ENCODE measurements at places on chromosomes 7 and 10.

DNA sequence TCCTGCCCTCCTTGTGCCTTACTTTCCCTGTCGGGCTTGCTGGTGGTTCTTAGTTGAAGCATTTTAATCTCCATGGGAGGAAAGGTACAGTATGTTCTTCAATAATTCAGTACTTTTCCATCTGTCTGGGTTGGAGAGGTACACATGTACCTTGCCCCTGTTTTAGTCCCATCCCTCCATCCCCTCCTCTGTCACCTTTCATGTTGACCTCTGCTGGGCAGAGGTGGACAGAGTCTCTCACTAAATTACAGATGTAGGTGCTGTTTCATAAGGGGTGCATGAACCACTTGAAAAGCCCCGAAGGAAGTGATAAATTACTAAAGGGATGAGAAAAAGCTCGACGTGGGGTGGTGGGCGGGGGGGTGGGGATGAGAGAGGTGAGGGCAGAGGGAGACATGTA, 5.4 kb downstream of the AGFG2 start:
- DNase-seq: no peak

DNA sequence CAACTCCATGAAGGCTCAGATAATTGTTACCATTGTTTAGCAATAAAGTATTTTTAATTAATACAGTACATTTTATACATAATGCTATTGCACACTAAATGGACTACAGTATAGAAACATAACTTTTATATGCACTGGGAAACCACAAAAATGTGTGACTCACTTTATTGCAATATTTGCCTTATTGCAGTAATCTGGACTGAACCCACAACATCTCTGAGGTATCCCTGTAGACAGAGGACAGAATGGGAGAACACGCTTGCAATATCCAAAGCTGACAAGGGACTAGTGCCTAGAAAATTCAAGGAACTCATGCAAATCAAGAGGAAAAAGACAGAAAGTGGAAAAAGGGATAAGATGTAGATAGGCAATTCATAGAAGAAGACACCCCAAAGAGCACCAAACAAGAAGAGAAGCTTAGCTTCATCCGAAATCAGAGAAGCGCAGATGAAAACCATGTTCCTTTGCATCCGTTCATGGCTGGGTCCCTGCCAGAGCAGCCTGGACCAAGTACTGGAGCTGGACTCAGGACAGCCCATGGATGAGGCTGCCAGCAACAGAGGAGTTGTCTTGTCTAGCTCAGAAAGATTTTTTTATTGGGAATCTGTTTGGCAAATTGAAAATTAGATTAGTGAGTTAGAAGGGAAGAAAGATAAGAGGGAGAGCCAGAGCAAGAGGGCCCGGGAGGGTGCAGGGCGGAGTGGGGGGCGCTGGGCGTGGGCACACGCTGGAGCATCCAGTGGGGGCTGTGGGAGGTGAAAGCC, 16.0 kb upstream of the GALNTL5 start:
- DNase-seq: peak; percentile 60

DNA sequence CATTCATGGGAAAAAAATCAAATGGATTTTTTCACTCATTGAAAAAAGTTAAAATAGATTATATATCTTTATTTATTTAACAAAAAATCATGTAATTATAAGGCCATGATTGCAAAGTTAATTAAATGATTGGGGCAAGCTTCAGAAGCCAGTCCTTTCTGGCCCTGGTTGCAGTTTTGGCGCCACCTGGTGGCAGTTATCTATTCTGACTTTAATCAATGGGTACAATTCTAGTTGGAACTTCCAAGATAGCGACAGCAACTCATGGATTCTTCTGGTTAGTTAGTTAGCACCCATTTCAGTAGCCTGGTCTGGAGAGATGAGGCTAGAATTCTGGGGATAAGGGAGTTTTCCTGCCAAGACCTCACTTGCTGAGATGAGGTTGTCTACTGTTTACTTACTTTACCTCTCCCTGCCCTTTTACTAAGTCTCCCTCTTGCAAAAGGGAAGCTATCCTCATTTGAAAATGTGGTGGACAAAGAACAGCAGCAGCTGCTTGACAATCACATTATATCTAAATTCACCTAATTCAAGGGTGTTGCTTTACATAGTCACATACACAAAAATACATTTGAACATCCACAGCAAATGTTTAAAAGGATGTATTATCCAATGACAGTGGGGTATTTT, 42.3 kb downstream of the NOC3L start:
- DNase-seq: peak; percentile 69

DNA sequence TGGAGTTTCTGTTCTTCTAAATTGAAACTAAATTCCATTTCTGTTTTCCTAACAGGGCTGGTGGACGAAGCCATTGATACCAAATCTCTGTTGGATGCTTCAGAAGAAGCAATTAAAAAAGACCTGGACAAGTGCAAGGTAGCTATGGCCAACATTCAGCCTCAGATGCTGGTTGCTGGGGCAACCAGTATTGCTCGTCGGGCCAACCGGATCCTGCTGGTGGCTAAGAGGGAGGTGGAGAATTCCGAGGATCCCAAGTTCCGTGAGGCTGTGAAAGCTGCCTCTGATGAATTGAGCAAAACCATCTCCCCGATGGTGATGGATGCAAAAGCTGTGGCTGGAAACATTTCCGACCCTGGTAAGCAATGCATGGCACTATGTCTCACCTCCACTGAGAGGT, 45.6 kb downstream of the AP3M1 start:
- no peak for DNase-seq

All from fibroblast of lung (primary cell).